Activated T-cell treated with anti-CD3 and anti-CD28 coated beads for 4 hours (primary cell): ENCODE measurements at places on chromosomes 12 and 14.

- DNase-seq = no peak
Observed at GRCh38 chr12:70752327-70752726, 115.1 kb upstream of the PTPRB start.

DNA sequence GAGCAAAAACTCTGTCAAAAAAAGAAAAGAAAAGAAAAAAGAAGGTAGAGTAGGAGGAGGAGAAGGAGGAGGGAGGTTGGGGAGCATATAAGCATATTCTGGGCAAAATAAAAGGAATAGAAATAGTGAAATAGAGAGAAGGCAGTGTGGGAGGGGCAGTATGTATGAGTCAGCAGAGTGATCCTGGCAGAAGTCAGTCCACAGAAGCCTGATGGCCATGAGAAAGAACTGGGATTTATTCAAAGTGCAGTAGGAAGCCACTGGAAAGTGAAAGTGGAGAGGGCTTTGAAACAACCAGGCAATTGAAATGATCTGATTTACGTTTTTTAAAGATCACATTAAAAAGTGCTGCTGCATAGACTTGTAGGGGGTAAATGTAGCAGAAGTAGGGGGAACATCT, 368.6 kb upstream of the USP15 start:
- no peak for DNase-seq

DNA sequence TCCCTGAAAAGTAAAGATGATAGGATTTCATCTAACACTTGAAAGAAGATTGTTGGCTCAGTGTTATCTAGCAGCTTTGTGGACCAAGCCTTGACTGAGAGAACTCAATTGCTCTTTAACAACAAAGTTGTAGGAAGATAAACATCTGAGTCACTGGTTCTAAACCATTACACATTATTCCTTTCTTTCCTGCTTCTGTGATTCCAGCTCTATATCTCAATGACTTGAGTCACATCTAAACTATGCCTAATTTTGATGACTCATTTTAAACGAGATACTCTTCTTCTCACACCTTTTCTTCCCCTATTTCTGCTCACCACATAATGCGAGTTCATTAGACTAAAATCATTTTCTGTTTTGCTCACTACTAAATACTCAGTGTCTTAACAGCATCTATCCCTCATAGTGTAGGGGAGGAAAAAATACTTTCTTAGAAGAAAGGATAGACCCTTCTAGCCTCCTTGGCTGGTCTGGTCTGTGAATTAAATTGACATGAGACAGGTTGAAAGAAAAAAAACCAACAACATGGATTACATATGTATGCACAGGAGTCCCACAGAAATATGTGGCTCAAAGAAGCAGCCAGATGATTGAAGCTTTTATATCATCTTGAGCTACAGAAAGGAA, 201.4 kb downstream of the C12orf50 start:
- DNase-seq = no peak

- DNase-seq = no peak
Observed at GRCh38 chr14:101219896-101220703, 316.6 kb upstream of the RTL1 start.

DNA sequence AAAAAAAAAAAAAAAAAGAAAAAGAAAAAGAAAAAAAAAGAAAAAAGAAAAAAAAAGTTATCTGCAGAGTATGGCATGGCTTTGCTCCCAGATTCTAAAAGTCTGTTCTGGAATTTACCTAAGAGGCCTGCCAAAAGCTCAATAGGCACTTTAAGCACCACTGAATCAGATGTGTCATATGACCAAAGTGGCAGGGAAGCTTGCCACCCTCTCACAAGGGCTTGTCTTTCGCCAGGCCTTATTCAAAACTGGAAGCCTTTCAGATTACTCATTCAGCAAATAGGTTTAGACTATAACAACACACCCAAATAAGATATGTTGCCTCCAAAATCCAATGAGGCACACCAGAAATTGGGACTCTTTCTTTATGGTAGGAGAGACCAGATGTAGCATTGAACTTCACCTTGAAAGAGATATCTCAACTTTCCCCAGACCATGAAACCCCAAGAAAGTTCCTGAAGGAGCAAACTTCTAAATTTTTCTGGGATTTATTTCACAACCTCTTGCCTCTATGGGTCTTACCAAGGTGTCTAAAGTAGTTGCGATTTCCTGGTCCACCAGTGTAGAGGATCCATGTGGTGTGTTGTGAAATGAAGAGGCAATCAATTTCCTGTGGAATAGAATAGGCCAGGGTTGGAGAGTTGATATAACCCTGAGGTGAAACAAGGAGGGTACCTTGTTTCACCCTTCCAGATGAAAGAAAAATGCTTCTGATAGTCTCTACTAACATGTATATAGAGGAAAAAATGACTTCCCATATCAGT, 218.8 kb downstream of the DAD1 start:
- no peak for DNase-seq

DNA sequence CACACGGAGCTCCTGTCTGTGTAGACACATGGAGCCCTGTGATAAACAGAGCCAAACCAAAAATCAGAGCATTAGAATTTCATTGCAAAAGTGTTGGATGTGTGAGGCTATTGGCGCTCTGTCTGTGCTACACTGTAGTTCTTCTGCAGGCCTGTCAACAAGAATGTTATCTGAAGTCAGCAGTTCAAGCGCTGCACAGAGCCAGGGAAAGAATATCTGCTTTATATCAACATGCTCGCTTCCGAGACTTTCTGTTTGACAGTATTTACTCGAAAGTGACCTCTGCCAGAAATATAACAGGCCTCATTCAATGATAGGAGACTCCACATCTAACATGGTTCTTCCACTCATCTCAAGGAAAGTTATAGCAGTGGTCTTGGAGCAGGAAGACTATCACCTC, 118.3 kb downstream of the CCER1 start:
- no peak for DNase-seq
